Omental fat pad (tissue), 4 donors: ENCODE measurements at places on chromosomes 1 and 21.

GRCh38 chr1:68815632-68816031 is 318.8 kb upstream of the DEPDC1 start:
- no peak for DNase-seq

DNA sequence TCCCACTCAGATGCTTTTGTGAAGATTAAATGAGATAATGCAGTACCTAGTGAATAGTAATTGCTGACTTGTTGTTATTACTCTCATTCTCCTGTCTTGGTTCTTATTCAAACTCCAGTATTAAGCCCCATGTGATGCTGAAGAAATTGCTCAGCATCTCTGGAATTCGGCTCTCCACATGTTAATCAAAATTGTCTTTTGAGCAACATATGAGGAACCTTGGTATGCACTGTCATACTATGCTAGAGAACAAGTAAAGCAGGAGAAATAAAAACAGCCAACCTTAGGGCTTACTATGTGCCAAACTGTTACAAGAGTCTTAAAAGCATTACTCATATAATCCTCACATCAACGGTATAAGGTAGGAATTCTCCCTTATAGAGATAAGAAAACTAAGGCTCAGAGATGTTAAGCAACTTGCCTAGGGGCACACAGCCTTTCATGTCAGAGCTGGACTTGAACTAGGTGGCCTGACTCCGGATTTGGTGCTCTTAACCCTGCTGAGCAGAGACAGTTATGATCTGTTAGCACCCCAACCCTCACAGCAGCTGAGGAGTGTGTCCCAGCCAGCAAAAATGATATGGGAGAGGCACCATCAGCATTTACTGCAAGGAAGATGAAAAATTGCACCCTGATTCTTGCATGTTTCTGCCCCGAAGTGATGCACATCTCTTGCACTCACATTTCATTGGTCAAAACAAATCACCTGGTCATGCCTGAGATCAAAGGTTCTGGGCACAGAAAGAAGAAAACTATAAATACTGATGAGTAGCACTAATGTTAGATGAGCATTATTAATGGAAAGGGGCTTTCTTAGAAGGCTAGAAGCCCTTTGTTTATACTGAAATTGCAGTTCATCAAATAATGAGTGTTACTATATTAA is 102.3 kb downstream of the OMA1 start:
- no peak for DNase-seq

DNA sequence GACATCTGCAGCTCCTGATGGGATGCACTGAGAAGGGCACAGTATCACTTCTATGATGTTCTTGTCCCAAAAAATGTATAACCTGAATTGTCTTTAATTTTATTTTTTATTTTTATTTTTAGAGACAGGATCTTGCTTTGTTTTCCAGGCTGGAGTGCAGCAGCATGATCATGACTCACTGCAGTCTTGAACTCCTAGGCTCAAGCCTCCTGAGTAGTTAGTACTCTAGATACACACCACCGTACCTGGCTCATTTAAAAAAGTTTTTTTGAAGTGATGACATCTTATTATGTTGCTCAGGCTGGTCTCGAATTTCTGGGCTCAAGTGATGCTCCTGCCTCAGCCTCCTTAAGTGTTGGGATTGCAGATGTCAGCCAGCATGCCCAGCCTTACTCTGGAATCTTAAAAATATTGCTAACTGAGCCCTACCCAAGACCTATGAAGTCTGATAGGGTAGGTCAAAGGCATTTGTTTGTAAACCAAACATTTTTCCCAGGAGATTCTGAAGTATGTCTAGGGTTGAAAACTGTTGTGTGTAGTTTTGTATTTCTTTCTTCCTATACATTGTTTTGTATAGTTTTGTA is 68.9 kb downstream of the ATF6 start:
- no peak for DNase-seq

DNA sequence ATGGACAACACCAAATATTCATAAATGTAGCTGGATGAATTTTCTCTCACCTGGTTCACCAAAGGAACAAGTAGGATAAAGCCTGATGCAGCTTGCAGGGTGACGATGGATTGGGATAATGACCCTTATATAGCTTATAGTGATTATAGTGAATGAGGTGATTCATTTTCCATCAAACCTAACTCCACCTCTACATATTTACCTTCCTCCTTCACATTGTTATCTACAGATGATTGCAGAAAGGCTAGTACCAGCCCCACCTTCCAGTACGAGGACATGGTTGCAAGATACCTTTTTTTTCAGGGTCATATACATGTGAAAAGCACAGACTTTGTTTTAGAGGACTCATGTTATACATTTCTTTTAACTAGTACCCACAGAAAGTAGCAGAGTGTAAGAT is at the start of gene FLG2:
FLG2 (minus strand) TSS at position 101 of the 400 bp plus-strand sequence. CDS start 1,122 bp downstream, outside the sequence.
- DNase-seq: no peak

DNA sequence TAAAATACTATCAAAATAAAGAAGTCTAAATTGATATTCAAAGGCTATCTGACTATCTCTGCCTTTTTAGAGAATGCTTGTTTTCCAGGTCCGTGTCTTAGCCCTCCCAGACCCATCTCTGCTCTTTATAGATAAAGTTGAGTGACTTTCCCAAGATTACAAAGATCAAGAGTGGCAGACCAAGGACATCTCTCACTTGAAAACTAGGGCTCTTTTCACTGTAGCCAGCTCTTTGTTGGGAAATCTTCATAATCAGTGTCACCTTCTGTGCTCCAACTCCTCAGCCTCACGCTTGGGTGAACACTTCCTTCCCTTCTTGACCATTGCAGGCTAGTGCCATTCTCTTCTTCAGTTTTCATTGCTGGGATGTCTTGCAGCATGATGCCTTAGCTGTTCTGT is 211.1 kb downstream of the PBX1 start:
- DNase-seq: no peak

- DNase-seq: no peak
Measured at GRCh38 chr1:6261615-6261995, 707 bp upstream of the GPR153 start.

- no peak for DNase-seq
Measured at GRCh38 chr1:24391882-24392603, 21.5 kb downstream of the STPG1 start.

DNA sequence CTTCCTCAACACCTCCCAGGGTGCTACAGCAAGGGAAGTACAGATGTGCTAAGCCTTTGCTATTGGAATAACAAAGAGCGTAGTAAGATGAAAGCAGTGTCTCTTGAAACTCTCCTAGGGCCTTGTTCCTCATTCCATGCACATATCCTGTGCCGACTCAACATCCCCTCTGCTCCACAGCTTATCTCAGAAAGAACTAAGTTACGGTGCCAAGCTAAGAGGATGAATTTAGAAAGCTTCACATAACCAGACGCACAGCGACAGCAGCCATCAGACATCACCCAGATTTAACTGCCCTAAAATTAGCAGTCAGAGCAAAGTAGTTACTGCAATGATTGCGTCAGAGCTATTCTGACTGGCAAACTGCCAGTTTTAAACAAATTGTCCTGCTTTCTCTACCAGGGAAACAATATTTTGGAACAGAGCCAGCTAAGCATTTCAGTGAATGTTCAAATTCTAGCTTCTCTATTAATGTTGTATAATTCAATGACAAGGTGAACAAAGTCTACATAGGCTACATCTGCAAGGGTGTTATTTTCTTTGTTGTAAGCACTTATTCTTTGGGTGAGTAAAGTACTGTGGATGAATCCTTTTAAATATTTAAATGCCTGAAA is 9.5 kb downstream of the SIPA1L2 start:
- no peak for DNase-seq

DNA sequence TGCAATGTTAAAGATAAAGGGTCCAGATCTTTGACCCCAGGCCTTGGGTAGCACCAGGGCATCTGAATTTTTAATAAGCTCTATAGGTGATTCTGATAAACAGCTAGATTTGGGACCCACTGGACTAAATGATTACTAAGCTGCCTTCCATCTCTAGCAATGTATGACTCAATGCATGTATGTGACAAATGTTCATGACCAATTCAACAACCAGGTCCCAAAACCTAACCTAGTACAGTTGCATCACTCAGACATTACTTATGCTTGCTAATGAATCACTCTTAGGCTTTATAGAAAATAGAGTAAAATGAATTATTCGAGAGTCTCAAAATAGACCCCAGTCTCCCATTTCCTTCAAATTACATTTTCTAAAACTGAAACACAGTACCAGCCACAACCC is 35.5 kb downstream of the RCAN1 start:
- no peak for DNase-seq

GRCh38 chr1:181508486-181509165 is 25.3 kb downstream of the CACNA1E start:
- no peak for DNase-seq

GRCh38 chr21:44564886-44565598 is 6.4 kb upstream of the KRTAP10-3 start:
- DNase-seq: no peak

DNA sequence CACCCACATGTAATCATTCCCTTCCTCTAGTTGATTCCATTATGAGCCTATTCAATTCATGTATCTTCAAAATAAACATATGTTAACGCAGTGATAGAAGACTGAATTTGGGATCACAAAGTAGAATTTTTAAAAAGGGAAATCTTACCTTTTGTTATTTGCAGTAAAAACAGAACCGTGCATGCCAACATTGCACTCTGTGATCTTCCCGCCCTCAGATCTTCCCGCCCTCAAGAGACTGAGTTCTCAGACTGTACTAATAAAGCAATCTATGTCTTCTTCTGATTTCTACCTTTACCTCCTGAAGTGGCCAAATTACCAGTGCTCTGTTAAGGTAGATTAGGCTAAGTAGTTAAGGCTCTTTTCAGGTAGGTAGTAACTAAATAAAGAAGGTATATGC is 3.6 kb upstream of the SUCO start:
- no peak for DNase-seq

- DNase-seq: no peak
Measured at GRCh38 chr1:190949939-190950338, 472.3 kb upstream of the BRINP3 start.

DNA sequence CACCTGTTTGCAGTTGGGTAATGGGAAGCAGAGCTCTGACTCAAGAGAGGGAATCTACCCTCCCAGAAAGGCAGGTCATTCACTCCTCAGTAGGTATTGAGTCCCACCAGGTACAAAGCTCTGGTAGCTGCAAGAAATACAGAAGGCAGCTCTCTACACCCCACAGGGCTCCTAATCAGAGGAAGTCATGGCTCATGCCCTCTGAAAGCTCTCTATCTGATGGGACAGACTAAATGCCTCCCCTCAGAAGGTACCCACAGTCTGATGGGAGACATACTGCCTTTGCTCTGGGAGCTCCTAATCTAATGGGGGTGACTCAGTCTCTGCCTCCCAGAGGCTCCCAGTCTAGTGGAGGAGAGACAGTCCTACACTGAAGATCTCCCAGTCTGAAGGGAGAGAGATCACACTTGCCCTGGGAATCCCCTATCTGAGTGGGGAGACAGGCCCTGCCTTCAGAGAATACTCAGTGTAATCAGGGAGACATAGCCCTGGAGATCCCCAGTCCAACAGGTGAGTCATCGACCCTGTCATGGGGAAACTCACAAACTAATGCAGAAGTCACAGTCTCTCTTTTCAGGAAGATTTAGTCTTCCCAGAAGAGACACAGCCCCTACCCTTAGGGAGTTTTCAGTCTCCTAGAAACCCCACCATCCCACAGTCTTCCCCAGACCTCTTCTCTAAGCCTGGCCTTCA is 23.7 kb downstream of the CAMK1G start:
- DNase-seq: no peak

DNA sequence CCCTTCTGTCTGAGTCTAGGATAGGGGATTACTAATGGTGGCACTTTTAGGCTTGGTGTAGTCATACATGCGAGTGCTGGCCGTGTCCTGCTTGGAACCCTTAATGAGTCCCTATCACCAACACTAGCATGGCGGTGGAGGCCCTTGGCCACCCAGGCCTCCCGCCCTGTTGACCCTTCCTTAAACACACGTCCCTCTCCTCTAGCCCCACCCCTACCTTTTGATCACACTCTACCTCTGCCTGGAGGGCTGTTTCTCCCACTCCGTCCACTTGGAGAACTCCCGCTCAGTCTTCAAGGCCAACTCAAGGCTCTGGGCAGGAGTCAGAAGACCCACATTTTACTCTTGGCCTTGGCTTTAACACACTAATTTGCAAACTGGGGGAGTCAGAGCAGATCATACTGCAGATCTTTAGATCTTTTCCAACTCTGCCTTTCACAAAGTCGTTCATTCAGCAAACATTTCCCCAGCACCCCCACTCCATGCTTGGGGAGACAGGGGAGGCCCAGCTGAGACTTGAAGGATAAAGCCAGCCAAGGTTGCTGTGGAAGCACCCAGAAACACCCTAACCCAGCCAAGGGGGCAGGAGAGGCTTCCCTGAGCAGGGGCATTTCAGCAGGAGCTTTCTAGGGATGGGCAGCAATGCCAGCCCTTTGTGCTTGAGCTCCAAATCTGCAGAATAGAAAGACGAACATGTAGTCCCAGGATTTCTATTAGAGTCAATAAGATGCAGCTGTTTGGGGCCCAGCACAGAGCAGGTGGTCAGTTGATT is 1.9 kb downstream of the PODN start:
- DNase-seq: no peak
